ENCODE measurements at places on chromosomes 2 and 18.

DNA sequence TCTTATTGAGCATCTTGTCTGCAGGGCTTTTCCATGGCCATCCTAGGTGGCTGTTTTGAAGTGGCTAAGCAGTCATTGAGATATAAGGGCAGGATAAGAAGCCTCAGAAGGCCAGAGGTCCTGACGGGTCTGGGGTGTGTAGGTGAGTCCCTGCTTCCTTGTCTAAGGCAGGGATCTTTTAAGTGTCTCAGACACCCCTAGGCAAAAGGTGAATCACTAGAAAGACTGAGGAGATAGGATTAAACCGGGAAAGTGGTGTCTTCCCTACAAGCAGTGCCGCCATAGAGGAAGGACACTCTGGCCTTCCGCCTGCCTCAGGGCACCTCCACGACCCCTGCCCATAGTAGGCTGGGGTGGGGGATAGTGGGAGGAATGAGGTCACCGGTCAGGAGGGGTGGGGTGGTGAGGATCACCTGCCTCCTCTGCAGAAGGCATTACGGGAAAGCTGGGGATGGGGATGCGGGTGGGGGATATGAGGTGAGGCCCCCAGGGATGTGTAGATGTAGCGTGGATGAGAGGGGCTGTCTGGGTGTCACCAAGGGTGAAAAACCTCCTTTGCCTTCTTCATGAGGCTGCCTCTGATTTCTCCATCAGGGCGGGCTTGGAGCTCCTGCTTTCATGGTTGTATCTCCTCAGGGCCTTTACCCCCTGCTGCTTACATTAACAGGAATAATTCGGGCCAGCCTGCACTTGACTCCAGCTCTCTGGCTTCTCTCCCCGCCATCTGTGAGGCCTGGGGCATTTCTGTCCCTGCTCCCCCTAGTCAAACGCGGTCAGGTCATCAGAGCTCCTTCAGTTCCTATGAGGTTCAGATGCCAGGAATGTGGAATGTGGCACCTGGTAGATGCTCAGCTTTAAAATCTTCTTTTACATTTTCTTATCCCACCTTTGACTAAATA, 244.0 kb downstream of the DYSF start:
- DNase-seq, result no peak

DNA sequence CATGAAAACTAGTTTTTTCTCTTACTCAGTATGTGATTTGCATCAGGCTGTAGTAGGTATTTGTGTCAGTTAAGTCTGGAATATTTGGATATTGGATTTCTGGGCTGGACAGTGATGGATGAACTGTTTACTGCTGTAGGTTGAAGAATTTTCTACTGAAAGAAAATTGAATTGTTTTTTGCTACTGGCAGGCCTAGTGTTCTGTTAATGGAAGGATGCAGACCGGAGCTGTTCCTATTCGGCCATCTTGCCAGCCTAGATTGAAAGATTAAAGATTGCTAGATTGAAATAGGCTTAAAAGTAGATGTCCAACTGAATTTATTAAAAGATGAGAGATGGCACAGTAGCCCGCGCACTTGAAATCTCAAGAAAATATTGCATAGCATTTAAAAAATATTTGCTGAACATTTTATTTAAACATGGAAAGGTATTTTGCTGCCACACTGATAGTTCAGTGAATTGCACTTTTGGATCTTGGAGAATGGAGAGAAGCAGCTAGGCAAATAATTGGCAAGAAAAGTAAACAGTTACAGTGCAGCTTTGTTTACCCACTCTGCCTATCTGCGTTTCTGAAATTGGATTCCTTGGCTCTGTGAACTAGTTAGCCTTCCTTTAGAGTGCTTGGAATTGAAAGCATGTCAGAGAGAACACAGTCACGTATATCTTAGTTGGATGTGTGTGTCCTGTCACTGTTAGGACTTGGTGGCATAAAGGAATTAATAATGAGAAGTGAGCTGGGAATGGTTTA, 54.1 kb downstream of the EPB41L5 start:
- DNase-seq, result no peak

DNA sequence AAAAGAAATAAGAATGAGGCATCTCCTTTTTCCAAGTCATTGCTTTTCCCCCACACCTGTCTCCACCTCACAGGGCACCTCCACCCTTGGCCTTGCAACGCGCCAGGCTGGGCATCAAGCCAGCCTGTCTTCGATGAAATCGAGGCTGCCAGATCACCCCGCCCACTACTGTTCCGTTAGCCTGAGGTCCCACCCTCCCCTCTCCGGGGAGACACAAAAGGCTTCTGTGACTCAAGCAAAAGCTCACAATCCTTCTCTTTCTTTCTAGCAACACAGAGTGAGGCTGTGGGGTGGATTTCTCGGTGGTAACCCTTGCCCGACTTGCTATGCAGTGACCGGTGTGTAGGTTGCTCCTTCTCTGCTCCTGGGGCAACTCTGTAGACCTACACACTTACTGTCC, 9.9 kb downstream of the TNP1 start:
- peak; percentile 6 for DNase-seq

GRCh38 chr2:204645018-204645773, 99.9 kb downstream of the PARD3B start:
- no peak for DNase-seq

DNA sequence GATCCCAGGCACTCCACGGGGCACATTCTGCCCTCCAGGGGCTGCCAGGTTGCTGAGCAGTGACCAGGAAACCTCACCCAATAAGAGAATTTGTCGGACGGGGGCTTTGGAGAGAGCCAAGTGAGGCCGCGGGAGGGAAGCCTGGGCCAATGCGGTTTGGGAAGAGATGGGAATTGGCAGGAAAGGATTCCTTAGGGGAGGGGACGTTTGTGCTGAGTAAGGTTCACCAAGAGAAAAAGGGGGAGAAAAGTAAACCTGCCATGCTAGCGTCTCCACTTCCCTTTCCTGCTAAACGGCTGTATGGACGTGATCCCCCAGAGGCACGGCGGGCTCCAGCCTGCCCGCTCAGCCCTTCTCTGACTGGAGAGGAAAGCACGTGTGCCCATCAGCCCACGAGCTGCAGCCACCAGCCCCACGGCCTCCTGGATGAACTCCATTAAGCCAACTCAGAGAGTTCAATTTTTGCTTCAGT, 194.4 kb upstream of the ID2 start:
- no peak for DNase-seq

DNA sequence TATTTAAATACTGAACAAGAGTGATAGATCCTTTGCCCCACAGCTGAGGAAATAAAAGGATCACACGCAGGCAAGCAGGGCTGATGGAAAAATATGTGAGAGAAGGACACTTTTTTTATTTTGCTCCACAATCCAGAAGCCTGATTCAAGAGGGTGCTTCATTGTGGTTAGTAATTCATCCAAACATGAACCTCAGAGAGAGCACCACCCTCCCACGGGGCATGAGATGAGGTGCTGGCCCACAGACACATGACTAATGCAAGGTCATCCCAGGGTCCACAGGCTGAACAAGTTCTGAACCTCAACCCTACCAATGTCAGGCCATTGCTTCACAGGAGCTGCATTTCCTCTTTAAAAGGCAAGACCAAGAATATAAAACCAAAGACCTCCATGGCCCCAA, 239.6 kb downstream of the MREG start:
- no peak for DNase-seq

- no peak for DNase-seq
These were observed 22.2 kb downstream of the LAMA3 start for GRCh38 chr18:23711426-23711825.

- DNase-seq, result no peak
These were observed 21.0 kb downstream of the FHL2 start for GRCh38 chr2:105377871-105378270.

DNA sequence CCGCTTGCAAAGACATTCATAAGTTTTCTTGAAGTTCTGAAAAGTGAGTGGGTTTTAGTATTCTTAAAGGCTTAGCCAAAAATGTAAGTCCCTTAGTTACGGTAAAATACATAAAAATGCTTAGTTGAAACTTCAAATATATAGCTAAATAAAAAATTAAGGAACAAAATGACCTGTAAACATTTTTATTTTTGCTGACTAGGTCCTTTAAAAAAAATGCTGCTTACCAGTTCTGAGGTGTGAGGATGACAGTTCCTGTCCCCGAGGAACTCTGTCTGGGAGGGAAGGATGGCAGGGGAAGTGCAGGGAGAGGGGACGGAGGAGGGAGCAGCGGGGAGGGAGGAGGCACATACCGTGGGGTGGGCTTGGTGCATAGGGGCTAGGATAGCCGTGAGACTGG, 102.8 kb upstream of the BCL2L11 start:
- DNase-seq, result no peak

GRCh38 chr2:28408764-28409599, 16.3 kb downstream of the FOSL2 start:
- DNase-seq, result peak; percentile 61

- no peak for DNase-seq
These were observed 531.2 kb downstream of the PIK3C3 start for GRCh38 chr18:42486271-42486670.

GRCh38 chr2:85548608-85548900, 9.6 kb downstream of the MAT2A start:
- DNase-seq, result no peak

- DNase-seq, result no peak
These were observed 61.4 kb upstream of the TUBA3E start for GRCh38 chr2:130259594-130259993.

GRCh38 chr18:12628706-12629702, 28.9 kb downstream of the SPIRE1 start:
- no peak for DNase-seq

GRCh38 chr2:172084645-172085459, 455 bp upstream of the DLX1 start:
- no peak for DNase-seq

DNA sequence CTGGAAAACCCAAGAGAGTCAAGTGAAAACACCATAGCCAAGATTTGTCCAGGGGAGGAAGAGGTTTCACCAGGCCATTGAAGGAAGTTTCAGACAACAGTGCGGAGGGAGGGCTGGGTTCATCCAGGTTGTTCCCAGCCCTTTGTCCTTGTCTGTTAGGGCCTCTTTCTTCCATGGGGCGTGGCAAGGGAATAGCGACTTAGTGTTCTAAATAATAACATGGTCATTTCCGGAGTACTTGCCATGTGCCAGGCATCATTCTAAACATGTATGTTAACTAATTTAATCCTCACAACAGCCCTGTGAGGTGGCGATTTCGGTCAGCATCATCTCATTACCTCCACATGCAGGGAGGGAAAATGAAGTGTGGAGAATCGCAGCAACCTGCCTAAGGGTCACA, 77.3 kb downstream of the TCF7L1 start:
- DNase-seq, result no peak

DNA sequence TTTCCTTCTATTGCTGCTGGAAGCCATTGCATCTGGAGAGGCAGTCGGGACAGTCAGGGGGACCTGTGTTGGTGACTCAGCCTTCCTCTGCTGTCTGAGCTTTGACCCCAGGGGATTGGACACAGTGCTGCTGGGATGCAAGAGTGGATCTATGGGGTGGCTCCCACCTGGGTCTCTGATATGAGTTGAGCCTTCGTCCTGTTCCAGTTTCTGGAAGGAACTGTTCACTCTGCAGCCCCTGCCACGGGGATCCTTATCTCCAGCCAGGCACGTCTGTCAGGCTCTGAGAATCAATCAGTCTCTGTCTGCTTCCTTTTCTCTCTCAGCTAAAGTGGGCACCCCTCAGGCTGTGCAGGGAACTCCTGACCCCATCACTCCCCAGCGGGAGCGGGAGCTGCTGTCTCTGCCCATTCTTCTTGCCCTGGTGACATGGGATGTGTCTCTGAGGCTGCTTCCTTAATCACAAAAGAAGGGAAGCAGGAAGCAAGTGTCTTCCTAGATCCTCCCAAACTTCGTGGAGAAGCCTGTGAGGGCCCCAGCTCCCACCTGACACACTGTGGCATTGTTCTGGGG, 51.7 kb downstream of the ARHGAP28 start:
- no peak for DNase-seq

DNA sequence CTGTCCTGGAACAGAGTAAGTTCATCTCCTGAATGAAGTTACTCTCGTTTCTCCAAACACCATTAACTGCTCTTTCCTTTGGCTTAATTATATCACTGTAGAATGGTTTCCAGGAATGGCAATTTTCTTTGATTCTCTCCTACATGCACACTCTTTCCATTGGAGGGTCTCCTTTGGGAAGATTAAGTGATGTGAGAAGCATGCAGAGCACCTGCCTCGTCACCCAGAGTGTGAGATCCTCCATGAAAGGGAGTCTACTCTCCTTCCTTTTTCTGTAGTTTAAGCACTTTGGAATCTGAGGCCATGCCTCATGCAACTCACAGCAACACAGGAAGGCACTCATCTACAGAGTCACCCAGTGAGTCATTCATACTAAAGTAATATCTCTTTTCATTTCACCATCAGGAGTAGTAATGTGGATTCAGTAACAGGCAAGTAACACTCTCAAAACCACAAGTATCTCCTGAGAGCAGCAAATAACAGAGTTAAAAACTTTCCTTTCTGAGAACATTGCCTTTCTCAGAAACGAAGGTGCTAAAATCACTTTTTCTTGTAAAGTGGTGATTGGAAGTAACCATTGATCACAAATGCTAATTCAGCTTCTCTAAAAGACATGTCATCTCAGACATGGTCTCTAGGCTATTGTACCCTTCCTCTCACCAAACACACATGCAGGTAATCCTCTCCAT, 52.8 kb upstream of the IL1RL1 start:
- peak; percentile 36 for DNase-seq

GRCh38 chr2:67835266-67835665, 227.5 kb downstream of the C1D start:
- DNase-seq, result no peak

DNA sequence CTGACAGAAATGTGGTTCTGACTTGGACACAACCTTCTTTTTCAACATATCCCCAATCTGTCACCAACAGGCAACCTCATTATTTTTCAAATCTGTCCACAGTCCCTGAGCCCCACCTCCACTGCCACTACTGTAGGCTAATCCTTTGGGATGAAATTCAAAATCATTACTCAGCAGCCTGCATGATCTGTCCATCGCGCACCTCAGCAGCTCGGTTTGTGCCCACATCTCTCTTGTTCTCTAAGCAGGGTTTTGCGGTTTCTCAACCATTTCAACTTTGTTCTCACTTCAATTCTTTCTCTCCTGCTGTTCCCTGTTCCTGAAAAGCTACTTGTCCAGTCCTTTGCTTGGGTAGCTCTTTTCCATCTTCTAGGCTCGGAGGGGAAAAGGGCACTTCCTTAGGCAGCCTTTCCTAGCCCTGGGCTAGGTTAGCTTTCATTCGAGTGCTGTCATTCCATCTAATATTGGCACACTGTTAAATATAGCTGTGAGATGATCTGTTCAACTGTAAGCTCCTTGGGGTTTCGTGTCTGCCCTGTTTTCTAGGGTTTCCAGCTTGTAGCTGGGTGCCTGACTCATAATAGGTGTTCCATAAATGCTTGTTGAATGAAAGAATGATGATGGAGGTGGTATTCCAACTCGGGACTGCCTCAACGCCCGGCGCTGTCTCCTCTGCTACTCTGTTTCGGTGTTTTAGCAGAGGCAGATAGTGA, 653 bp upstream of the ANKAR start:
- DNase-seq, result no peak

GRCh38 chr2:231573096-231573495, 19.6 kb upstream of the TEX44 start:
- DNase-seq, result no peak

GRCh38 chr2:149768320-149768799, 180.8 kb upstream of the MMADHC start:
- DNase-seq, result no peak

GRCh38 chr2:230496891-230497290, 80.9 kb downstream of the SP100 start:
- DNase-seq, result no peak

- no peak for DNase-seq
These were observed 179.4 kb upstream of the AGAP1 start for GRCh38 chr2:235314371-235314930.

GRCh38 chr2:174977364-174977763, 27.8 kb downstream of the CHN1 start:
- no peak for DNase-seq

Measured in activated T-helper 1 cell treated with anti-CD3 and anti-CD28 coated beads, Interleukin-12 subunit alpha, Interleukin-12 subunit beta, Interleukin-2, Interleukin-4 antibody, amounts not matched to agents 30 ng/mL and 10 ng/mL and 1 ng/mL, durations not matched to agents 14 hours and 24 hours and 36 hours (primary cell).